ENCODE measurements at places on chromosomes 3 and 15.

GRCh38 chr15:55915876-55916567 is 77.4 kb downstream of the NEDD4 start:
- no peak for DNase-seq

DNA sequence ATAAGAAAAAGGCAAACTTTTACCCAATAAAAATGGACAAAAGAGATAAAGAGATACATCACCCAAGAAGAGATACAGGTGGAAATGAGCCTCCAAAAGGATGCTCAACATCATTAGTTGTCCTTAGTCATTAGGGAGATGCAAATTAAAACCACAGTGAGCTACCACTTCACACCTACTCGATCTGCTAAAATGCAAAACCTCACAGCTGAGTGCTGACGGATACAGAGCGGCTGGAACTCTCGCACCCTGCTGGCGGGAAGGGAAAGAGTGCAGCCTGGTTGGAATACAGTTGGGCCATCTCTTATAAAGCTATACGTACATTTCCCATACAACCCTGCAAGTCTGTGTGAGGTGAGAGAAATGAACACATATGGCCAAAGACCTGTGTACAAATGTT is 78.5 kb upstream of the PRR20G start:
- no peak for DNase-seq

DNA sequence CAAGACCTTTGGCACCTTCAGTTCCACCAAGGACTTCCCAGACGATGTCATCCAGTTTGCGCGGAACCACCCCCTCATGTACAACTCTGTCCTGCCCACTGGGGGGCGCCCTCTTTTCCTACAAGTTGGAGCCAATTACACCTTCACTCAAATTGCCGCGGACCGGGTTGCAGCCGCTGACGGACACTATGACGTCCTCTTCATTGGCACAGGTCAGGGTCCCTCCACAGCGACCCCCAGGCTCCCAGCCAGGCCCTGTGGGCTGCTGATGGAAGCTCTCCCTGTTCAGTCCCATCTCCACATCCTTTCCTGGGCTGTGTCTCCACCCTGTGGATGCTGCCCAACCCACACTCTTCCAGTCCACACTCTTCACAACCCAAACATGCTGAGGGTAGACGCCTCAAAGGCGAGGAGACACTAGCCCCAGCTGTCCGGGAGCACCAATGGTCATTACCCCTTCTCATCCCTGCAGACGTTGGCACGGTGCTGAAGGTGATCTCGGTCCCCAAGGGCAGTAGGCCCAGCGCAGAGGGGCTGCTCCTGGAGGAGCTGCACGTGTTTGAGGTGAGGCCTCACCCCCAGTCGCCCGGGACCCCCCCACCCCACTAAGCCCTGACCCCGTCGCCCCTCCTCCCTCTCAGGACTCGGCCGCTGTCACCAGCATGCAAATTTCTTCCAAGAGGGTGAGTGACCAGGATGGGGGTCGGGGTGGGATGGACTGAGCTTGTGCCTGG is 4.3 kb upstream of the LSMEM2 start:
- DNase-seq: peak; percentile 32

DNA sequence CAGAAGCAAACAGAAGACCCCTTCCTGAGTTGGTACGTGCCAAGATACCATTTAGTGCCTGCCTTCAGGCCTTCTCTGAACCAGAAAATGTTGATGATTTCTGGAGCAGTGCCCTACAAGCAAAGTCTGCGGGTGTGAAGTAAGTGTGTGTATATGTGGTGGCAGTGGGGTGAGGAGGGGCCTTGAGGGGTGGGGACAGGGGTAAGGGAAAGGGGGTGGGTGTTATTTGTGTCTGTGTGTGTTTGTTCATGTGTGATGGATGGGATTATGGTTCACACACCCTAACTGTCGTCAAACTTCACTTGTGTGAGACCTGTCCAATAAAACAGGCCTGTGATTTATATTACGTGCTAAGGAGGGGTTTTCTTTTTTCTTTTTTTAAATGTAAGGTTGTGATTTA is 92.2 kb downstream of the USP13 start:
- no peak for DNase-seq

- no peak for DNase-seq
Observed at GRCh38 chr3:63069806-63070475, 194.7 kb upstream of the CADPS start.

DNA sequence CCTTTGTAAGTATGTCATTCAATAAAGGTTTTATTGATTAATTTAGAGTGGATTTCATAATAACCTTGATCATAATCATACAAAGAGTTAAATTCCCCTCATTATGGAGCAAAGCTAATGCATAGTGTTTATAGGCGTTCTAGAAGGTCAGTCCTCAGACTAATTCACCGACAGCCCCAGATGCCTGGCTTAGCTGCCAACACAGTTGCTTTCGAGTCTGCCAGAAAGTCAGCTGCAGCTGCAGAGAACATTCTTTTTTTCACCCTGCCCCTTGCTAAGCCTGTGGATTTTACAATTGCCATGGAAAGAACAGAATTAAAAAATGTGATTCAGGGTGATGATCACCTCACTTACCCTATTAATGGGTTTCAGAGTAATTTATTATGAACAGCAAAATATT is 21.2 kb downstream of the CADM2 start:
- no peak for DNase-seq

Data from activated CD8-positive, alpha-beta memory T cell treated with anti-CD3 and anti-CD28 coated beads for 1 hour (primary cell).